ENCODE measurements at places on chromosomes 6 and 20.

- peaks cover 6% of the 10 kb centered on the region for H3K27me3 ChIP-seq
- no peak for DNase-seq
- no peak overlapping the region for H3K27ac ChIP-seq
- H3K4me1 ChIP-seq, result no peaks in the 10 kb centered on the region
- H3K36me3 ChIP-seq, result no peaks in the 10 kb centered on the region
- no peak overlapping the region for H3K4me3 ChIP-seq
These were observed 63.3 kb downstream of the CD24 start for GRCh38 chr6:106910999-106911949.

DNA sequence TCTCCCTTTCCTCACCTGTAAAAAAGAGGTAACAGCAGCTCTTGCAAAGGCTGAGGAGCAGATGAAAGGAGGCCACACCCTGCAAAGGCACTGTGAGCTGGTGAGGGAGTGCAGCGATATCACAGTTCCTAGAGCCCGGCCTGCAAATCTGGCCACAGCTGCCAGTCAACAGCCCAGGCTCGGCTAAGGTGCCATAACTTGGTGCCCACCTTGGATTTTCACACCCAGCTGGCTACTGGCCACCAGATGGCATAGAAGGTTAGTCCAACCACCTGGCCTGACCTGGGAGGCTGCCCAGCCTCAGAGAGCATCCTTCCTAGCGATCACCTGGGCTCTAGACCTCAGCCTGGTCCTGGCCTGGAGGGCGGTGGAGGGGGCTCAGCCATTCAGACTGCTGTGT, 46.8 kb downstream of the KCNB1 start:
- peaks cover 27% of the 10 kb centered on the region for H3K27me3 ChIP-seq
- DNase-seq, result no peak
- no peaks in the 10 kb centered on the region for H3K36me3 ChIP-seq

DNA sequence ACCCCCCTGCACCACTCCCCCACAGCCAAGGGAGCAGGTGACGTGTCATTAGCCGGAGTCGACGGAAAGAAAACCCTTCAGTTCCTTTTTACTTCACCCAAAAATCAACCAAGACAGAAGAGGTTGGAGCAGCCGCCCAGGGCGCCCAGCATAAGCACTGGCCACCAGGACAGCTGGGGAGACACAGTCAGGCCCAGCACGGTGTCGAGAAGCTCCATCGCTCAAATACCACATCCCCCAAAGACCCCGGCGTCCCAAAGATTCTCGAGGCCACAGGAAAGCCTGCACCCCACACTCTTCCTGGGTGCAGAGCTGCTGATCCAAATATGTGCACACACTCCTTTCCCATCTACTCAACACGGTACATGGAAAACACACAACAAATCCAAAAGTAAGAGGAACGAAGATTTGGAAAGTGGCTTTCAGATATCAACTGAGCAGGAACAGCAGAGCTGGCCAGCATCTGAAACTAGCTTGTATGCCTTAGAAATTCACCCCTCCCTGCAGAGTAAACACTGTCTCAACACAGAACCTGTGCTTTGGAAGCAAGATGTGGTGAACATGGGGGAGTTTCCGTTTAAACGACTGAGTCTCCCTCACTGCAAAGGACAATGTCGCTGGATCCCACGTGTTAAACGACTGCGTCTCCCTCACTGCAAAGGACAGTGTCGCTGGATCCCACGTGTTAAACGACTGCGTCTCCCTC, 54.6 kb downstream of the DLL1 start:
- H3K27ac ChIP-seq, result no peak overlapping the region
- no peaks in the 10 kb centered on the region for H3K27me3 ChIP-seq

DNA sequence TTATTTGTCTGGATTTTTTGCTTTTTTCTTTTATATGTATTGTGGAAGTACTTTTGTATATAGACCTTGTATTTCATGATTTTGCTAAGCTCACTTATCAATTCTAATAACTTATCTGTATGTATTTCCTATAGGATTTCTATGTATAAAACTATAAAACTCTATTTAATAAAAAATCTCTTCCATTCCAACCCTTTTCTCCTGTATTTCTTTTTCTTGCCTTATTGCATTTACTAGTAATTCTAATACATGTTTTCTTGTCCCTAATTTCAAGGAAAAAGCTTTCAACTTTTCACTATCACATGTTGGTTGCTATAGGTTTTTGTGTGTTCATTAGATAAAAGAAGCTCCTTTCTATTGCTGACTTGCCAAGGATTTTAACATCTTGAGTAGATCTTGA, 125.3 kb downstream of the MBOAT1 start:
- no peak for DNase-seq
- no peak overlapping the region for H3K4me3 ChIP-seq
- no peaks in the 10 kb centered on the region for H3K36me3 ChIP-seq
- H3K27ac ChIP-seq, result no peak overlapping the region

Measured in activated CD8-positive, alpha-beta memory T cell treated with anti-CD3 and anti-CD28 coated beads, Interleukin-2, amount 10 ng/mL, durations not matched to agents 7 days and 5 days (primary cell).